ENCODE measurements at places on chromosomes 4 and X.

DNA sequence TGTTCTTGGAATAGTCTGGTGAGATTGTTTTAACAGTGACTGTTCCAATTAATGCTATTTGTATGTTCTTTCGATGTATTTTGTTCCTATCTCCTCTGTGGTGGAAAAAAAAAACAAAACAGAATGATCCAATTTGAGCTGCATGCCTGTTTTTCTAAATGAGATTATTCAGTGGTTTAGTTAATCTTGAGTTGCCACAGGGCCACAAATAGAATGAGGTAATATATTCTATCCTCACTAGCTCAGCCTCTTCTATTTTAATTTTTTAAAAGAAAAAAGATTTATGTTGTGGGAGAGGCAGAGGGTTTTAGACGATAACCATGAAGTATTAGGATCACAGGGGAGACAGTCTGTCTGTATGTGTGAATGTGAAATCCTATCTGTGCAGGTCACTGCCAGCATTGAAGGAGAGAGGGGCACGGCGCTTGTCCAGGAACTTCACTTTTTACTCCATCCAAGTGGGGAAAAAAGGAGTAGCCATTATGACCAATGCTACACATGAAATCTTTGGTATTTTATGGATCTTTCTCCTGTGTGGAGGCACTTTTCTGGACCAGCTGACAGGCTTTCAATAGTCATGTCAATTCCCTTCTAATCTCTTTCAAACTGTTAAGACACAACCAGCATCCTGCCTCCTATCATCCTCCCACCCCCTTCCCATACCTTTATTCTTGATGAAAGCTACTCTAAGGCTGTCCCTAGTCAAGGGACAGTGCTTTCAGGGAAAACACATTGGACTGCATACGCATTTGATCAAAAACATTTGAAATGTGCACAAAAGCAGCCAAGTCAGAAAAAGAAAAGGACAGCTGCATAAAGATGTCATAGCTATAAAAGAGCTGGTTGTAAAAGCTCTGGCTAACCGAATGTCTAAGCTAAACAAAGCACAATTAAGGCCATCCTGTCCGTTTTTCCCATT is 1063.8 kb upstream of the INTU start:
- DNase-seq = no peak

DNA sequence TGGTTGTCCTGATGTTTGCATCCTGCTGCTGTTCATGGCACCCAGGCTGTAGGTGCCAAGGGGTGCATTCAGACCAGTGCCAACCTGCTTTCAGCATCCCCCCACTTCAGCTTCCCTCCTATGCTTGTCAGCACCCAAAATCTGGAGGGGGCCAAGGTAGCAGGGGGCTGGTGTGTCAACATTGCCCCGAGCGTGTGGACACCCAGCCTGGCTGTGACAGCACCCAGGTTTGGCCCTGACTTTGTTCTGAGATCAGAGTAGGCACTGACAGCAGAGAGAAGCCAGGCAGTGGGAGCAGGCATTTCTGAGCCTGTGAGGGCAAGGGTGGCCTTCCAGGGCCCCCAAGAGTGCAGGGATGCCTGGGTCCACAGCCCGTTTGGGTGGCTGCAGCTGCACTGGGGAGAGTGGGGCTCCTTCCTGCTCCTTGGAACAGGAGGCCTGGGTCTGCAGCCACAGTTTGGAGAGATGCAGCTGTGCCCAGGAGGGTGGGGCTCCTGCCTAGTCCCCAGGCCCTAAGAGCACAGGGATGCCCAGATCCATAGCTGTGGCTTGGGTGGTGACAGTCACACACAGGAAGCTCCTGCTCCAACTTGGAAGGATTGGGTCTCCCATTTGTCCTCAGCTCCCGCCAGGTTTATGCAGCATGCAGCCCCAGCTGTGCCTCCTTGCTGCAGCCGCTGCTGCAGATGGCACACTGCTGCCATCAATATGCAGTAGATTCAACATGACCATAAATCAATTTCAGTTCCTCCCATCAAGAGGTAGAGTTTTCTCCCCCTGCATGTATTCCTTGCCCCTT is 12.3 kb upstream of the PPM1K start:
- no peak for DNase-seq

DNA sequence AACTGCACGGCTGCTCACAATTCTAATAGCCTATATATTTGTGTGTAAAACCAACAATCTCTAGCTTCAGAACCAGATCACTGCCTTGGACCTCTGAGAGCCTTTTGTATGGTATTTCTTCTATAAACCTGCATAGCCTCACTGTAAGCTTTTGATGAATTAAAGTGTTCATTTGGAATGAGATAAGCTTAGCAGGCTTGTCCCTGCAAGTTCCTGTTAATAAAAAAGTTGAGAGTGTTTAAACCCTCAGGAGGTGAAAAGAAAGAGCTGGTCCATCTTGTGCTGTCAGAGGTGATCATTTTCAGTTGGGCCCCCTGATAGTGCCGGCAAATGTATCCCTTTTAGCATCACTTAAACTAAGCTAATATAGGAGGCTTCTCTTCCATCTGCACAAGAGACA is 191.8 kb downstream of the GPC3 start:
- no peak for DNase-seq

DNA sequence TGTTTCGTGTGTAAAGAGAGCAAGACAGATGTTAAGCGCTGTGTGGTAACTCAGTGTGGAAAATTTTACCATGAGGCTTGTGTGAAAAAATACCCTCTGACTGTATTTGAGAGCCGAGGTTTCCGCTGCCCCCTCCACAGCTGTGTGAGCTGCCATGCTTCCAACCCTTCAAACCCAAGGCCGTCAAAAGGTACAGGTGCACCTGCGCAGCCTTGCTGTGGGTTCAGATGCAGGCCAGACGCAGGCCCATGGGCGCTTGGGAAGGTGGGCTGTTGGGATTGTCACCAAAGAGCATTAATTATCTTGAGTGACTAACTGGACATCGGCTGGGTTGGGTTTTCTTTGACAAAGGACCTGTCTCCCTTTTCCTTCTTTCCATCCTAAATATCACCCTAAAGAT is 55.4 kb downstream of the NELFA start:
- DNase-seq = no peak

DNA sequence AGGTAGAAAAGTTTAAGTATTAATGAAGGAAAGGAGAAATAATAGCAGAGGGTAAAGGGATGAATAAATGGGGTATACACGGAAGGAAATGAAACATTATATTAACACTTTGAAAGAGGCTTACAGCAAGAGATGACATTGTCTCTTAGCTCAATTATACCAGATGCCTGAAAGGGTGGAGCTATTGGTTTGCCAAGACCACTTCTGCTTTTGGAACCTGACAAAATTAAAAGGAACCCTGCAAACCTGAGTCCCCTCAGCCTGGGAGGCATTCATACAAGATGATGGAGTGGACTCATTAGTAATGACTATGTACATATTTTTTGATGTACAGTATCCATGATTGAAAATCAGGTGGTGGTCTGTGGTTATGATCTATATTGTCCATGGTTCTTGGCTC is 45.1 kb upstream of the HPF1 start:
- DNase-seq = no peak

DNA sequence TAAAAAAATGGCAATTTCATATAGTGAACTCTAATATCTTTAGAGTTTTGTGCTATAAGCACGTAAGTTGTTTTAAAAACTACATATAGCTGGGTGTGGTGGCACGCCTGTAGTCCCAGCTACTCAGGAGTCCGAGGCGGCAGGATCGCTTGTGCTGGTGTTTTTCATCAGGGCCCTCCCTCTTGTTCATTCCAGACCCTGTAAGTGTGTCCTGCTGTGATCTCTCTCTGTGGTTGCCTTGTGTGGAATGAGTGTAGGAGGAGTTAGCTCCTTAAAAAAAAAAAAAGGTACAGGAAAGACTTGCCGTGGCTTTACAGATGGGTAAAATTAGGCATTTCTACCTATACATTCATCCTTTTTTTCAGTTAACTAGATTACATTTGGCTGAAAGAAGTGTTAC is 35.4 kb downstream of the RBBP7 start:
- DNase-seq = no peak

GRCh38 chrX:151736685-151737084 is 2.1 kb downstream of the CNGA2 start:
- DNase-seq = no peak

- DNase-seq = no peak
Measured at GRCh38 chr4:153408932-153409331, 57.2 kb upstream of the TMEM131L start.

GRCh38 chr4:3346146-3346545 is 53.3 kb downstream of the RGS12 start:
- DNase-seq = no peak

GRCh38 chr4:13399257-13399656 is 84.9 kb downstream of the RAB28 start:
- no peak for DNase-seq

GRCh38 chr4:55303760-55304165 is 42.3 kb upstream of the SRD5A3 start:
- no peak for DNase-seq

GRCh38 chr4:73391774-73392173 is 12.3 kb upstream of the ALB start:
- DNase-seq = no peak

- DNase-seq = no peak
Measured at GRCh38 chr4:71595576-71596108, 188.2 kb downstream of the GC start.

- no peak for DNase-seq
Measured at GRCh38 chr4:90727938-90728337, 600.7 kb downstream of the CCSER1 start.

GRCh38 chr4:70725633-70726032 is 3.9 kb downstream of the RUFY3 start:
- DNase-seq = no peak

GRCh38 chr4:84167564-84167963 is 331.5 kb downstream of the NKX6-1 start:
- DNase-seq = no peak

- no peak for DNase-seq
Measured at GRCh38 chr4:133320576-133321170, 171.6 kb downstream of the PCDH10 start.

- no peak for DNase-seq
Measured at GRCh38 chr4:3062471-3062870, 11.9 kb downstream of the HTT-AS start.

DNA sequence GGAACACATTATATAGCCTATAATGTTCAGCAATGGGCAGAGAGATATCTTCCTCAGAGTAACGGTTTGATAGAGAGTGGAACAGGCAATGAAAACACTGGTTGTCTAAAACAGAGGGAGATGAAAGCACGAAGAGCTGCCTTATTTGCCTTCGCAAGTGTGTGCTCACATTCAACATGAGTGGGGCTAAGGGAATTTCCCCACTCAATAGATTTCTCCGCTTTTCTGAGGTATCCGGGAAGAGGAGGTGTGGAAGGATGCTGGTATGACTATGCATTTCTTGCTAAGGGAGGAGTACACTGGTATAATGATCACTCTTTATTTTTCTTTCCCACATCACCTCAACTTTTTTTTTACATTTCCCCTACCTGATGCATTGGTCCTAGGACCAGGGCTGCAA is 7.8 kb upstream of the GPR82 start:
- no peak for DNase-seq

- DNase-seq = no peak
Measured at GRCh38 chr4:96459105-96459504, 619.2 kb downstream of the PDHA2 start.

- DNase-seq = no peak
Measured at GRCh38 chrX:2635342-2635741, 55.8 kb upstream of the CD99 start.

- no peak for DNase-seq
Measured at GRCh38 chrX:3462166-3462508, 115.7 kb upstream of the MXRA5 start.

DNA sequence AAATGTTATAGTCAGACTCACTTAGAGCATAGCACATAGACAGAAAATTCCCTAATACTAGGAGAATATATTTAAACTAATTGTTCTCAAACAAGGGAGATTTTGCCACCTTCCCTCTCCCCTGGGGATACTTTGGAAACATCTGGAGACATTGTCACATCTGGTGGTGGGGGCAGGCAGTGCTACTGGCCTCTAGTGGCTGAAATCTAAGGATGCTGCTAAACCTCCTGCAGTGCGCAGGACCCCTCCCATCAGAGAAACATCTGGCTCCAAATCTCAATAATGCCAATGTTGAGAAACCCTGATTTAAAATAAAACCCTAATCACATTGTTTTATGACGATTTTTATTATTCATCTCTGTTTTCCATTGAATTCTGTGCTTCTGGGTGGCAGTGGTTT is 244.9 kb downstream of the FRMPD4 start:
- DNase-seq = no peak

DNA sequence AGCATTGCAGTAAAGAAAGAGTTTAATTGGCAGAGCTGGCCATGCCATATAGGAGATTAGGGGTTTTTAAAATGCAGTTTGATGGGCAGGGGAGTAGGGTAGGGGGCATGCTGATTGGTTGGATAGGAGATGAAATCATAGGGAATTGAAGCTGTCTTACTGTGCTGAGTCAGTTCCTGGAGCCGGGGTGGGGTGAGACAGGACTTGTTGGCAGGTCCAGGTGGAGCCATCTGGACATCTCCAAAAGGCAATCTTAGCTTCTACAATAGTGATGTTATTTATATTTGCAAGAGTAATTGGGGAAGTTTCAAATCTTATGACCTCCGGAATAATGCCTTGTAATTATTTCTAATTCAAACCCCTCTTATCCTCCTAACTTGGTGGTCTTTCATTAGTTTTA is 32.4 kb upstream of the PGM2 start:
- no peak for DNase-seq

DNA sequence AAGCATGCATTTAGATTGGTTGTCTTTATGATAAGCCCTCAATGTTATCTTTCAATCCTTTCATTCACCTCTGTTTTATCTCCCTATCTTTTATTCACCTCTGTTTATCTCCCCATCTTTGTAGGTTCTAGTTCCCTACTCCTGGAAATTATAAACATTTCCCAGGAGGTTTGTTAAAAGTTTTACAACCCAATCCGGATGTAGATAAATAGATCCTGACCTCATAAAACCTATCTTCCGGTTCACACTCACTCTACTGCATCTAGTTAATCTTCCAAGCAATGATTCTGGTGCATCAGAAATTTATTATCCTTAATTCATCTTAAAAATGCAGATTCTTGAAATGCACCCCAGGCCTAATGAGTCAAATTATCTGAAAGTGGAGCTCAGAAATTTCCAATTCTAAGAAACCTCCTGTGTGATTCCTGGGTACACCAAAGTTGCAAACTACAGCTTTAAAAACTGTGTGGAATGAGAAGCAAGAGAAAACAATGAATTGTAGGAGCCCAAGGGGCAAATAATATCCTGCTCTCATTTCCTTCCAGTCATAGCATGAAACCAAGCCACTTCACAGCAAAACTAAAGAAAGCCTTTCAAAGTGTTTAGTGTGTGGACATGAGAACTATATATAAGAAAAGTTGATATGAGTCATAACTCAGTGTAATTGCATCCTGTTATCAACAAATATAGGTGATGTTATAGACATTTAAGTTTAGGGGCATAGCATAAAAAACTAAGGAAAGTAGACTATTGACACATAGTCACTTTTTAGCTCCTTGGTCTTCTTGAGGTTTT is 51.1 kb upstream of the UGT8 start:
- DNase-seq = no peak

DNA sequence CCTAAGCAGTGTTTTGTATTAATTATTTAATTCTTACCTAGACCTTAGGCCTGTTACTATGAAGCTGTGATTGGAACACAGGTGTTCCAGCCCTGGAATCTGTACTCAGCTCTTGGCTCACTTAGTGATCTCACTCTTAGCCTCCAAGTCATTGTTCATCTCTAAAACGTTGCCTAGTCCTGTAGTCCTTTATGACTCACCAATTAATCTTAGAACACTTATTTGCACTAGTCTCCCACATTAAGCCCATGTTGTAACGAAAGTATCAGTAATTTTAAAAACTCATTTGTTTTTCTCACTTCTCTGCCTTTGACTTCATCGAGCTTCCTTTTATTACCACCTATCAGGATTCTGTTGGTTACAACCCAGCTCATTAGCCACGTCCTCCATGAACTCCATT is 1224.7 kb upstream of the TENM3 start:
- DNase-seq = no peak

Measured in activated CD8-positive, alpha-beta memory T cell treated with anti-CD3 and anti-CD28 coated beads, Interleukin-2, amount 50 U/mL, for 4 hours (primary cell).